ENCODE measurements at places on chromosomes 4 and X. TPM values are rescaled to one million over a fixed set of nuclear protein-coding genes. Genes with fewer than 3 reads are reported as not detected.

DNA sequence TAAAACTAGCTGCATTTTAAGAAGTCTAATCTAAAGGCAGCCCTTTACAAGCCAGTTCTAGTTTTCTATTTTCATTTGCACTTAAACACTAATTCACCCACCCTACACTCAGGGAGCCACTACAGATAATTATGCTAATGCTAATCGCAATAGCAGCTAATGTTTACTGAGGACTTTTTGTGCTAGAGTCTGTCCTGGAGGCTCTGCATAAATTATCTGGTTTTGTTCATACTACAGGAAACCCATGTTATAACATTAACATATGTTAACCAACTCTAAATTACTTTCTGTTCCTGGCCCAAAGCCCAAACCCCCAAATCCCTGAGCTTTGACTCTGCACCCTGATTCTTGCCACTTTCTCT is 480 bp upstream of the RADX start:
- DNase-seq: no peak

DNA sequence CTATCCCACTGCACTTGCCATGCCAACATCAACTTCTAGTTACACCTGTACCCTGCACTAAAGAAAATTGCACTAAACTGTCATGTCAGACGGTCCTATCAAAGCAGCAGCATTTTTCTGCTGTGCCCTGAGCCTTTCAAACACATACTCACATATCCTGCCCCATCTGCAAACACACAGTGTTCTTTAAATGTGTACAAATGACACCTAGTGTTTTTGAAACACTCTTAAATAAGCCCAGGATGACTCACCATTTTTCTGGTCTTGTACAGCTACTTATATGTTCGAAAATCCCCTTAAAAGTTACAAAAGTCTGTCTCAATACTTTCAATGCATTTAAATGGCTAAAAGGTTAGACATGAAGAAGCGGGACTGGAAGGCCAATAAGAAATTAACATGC is 346.7 kb upstream of the PPARGC1A start:
- no peak for DNase-seq

GRCh38 chr4:61933527-61933926 is 733.4 kb downstream of the ADGRL3 start:
- DNase-seq: no peak

The HTR2C gene
- total RNA-seq: 0.10 TPM

Data from endothelial cell (in vitro differentiated cells).